WERI-Rb-1 (cell line): ENCODE measurements at places on chromosomes 2 and 18.

DNA sequence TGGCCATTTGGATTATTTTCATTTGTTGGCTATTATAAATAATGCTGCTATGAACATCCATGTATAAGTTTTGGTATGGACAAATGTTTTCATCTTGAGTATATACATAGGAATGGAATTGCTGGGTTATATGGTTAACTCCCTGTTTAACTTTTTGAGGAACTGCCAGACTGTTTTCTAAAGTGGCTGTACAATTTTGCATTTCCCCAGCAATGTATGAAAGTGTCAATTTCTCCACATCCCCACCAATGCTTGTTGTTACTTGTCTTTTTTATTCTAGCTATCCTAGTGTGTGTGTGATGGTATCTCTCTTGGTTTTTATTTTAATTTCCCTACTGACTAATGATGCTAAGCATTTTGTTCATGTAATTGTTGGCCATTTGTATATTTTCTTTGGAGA, 90.6 kb upstream of the CYP26B1 start:
- no peak for DNase-seq

- DNase-seq, result no peak
Observed at GRCh38 chr2:63819765-63820717, 21.7 kb upstream of the UGP2 start.

DNA sequence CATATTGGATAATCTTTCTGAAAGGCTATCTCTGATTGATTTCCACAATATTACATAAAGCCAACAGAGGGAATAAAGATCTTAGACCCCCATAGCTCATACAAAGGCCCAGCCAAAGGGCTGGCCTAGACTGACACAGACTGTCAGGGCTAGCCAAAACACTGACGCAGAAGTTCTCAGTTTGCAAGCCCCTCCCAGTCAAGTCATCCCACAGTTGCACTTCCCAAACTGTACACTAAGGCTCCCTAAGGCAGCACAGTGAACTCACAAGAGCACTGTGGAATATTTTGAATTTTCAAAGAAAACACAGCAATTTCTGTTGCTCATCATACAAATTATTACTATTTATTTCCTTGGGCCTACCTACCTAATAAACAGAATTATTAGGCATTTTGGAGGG, 244.9 kb downstream of the SP3 start:
- DNase-seq, result no peak

DNA sequence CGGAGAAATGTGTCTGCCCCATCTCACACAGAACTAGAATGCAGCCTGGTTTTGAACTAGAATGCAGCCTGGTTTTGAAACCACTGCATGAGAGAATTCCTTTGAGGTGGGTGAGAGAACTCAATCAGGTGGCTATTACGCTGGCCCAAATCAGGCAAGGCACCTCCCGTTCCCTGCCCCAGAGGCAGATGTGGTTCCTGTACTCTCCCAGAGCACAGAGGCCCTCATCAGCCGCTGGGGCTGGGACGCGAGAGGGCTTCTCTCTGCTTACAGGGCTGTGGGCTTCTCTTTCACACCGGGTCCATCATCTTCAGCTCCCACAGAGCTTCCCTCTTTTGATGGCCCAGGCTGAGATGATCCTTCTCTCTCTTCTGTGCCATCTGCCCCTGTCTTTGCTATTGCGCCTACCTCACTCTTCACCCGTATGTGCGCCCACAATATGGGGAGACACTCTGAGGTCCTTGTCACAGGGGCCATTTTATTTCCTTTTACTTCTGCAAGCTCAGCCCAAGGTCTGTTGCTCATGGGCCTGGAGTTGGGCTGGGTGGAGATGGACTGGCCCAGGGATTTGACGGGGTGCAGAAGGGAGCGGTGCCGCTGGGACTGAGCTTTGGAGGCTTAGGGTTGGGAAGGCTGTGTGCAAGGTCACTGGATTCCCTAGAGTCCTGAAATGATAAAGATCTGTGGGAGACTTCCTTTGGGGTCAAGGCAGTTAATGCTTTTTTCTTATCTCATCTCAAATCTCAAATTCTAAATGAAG, 84.4 kb upstream of the HS6ST1 start:
- peak; percentile 59 for DNase-seq

DNA sequence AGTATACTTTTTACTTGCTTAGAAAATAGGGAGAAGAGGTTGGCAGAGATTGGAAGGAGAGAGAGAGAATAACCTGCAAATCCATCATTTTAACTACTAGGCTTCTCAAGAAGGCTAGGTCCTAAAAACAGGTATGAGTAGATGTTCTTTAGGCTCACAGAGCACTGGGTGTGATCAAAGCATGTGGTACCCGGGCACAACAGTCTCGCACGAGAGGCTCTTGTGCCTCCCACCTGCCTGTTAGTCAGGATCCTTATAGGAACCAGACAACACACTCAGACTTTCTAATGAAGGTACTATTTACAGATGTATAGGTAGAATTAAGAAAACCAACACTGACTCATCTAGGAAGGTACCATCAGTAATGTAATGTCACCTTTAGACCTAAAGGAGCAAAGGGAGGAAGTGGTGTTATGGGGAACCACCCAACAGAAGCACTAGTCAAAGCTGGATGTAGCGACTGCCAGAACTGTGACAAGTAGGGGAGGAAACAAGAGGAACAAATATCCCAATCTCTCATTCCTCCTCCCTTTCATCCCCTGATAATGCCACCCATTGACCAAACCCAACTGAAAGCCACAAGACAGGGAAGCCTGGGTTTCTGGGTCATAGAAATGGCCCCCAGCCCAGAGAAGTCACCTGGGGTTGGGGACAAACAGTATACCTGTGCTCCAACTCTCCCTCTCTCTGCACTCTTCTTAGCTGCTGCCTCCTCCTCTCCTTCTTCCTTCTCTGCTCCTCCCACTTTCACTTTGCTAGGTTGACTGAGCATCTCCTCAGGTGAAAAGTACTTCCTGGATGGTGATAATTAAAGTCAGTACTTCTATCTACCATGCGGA, 16.0 kb upstream of the MARCHF4 start:
- no peak for DNase-seq

- DNase-seq, result no peak
Observed at GRCh38 chr2:38778687-38779082, 675 bp downstream of the GEMIN6 start.

DNA sequence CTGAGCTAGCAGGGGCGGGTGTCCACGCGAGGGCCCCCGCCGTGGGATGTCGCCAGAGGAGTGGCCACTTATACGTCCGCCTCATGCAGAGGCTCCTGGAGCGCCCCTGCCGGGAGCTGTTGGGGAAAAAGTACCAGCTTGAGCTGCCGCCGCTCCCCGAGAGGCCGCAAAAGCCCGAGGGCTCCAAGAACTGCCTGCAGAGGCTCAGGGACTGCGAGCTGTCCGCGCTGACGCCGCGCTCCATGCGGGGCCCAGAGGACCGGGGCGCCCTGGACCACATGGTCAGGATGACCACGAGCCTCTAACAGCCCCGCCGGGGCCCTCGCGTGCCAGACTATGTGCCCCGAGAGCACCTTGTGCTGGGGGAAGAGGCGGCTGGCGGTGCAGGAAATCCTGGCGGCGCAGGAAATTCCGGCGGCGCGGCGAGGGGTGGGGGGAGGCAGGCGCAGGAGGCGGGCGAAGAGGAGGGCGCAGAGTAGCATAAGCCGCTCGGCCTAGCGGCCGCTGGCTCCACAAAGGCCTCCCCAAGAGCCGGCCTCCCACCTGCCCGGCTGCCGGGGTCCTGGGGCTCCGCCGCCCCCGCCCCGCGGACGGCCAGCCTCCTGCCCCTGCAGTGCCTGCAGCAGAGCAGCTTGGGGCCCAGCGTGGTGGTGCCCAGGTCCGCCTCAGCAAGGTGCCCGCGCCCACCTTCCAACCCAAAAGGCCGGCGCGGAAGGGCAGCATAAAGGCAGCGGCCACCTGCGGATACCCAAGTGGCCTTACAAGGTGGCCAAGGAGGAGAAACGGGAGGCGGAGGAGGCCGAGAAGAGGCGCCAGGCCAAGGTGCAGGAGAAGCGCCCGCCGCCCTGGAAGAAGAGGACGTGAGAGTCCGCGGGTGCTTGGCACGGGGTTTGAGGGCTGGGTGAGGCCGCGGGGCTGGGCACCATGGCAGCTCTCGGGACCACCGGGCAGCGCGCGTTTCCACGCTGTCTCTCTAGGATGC, 42.1 kb upstream of the TRIM43B start:
- no peak for DNase-seq

GRCh38 chr18:52813635-52814416, 473.8 kb downstream of the DCC start:
- no peak for DNase-seq

- DNase-seq, result no peak
Observed at GRCh38 chr2:187988348-187988747, 303.3 kb upstream of the GULP1 start.

DNA sequence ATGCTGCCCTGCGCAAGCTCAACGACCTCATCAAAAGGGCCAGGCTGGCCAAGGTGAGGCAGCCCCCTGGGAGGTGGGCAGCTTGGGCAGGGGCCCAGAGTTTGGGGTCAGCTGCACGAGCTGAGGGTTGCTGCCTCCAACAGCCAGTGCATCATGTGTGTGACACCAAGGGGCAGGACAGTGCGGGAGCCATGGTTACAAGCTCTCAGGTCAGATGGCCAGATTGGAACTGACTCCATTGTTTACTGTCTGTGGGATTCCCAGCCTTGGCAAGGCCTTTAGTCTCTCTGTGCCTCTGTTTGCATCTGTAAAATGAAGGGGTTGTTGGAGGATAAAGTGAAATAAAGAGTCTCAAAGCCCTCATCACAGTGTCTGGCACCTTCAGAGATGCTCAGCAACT, 26.9 kb downstream of the EHD3 start:
- DNase-seq, result no peak

GRCh38 chr2:115999039-115999438, 1556.6 kb downstream of the DPP10 start:
- DNase-seq, result no peak

DNA sequence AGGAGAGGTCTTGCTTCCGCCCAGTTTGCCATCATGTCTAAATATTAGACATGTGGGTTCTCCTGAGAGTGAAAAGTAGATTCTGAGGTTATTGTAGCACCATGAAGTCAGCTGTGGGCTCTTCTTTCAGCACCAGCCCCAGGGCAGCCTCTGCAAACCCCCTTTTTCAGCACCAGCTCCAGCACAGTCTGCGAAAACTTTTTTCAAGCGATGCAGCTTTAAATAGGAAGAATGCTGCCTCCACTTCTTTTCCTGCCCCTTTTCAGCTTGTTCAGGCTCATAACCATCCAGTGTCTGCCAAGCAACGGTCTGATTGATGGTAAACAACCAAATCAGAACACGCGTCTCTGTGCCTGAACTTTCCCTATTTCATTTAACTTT, at the start of gene COL5A2:
Gene COL5A2, minus strand, starts transcription at position 192 of the 381 bp plus-strand sequence. Its CDS starts 157 bp downstream, at position 35.
- no peak for DNase-seq

GRCh38 chr18:76805221-76805620, 17.1 kb upstream of the ZNF236 start:
- DNase-seq, result no peak

GRCh38 chr2:237156031-237156856, 70.6 kb downstream of the COPS8 start:
- no peak for DNase-seq

DNA sequence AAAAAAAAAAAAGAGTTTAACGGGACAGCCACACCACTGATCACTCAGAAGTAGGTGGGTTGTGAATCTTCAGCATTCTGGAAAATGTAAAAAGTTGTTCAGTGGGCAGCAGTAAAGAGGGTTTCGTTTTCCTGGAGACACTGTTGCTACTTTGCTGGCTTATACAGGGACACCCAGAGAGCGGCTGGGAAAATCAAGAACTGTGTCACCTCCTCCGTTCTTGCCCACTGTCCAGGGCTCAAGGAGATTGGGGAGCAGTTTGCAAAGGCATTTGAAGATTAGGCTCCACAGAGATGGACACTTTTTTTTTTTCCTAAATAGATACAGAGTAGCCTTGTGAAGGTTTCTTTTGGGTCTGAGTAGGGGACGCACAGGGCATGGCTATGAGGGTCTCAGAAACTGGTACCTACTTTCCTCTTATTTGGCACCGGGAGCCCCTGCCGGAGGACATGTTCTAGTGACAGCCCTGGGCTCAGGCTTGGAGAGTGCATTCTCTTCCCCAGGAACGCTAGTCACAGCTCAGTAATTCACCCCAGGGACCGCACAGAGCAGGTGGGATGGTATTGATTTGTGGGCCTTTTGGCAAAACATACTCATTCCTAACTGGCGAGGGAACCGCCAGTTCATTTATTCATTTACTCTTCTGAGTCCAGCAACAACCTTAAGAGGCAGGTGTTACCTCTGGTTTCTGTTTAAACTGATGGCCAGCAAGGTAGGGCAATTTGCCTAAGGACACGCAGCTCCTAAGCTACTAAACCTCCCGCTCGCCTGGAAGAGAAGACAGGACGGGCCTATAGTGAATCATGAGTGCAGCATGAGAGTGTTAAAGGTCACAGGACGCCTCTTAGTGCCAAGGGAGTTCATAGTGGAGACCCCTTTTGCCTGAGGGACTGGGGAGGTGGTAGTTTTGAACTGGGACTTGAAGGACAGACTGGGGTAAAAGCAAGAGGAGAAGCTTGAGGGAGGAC, 53.1 kb downstream of the HPCAL1 start:
- DNase-seq, result no peak

- DNase-seq, result no peak
Observed at GRCh38 chr2:171655586-171655985, 31.7 kb upstream of the DYNC1I2 start.

DNA sequence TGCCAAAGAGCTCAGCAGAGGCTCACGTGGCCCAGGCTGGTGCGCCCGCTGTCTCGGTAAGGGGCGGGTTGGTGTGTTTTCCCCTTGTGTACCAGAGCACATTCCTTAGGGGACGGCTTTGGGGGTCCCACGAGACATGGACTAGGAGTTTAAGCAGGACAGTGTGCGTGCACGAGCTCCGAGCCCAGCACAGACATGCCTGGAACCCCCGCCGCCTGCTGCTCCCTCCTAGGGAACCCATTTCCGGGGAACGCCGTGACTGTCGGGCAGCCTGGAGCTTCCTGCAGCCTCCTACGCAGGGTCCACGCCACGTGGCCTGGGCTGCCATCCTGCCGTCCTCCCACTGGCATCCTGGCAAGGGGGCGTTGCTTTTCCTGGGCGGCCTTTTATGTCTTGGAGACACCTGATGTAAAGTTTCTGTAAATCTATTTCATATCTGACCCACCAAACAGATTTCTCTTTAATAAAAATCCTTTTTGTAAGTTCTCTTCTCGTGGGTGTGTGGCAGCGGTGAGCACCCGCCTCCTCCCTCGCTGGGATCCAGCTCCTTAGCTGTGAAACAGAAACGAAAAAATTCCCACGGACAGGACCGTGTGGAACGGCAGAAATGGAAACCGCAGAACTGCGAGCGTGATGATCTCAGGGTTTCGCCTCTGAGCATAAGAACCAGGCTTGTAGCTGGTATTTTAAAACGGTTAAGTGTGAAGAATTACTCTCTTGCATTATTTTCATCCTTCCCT, 43.5 kb upstream of the KCNG2 start:
- no peak for DNase-seq

DNA sequence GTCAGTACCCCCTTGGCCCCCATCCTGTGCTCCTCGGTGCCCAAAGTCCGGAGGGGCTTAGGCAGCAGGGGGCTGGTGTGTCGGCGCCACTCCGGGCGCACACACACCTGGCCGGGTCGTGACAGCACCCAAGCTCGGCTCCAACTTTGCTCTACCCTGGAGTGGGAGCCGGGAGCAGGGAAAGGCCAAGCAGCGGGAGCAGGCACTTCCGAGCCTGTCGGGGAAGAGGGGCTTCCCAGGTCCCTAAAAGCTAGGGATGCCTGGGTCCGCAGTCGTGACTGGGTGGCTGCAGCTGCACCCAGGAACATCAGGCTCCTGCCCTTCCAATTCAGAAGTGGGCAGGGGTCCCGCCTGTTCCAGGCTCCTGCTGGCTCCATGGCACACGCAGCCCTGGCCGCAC, 48.4 kb downstream of the PAPOLG start:
- no peak for DNase-seq
